ENCODE measurements at places on chromosomes 12 and 14.

- no peak for DNase-seq
Observed at GRCh38 chr12:77965790-77966189, 135.1 kb downstream of the NAV3 start.

GRCh38 chr12:68287106-68287505, 33.7 kb upstream of the IL22 start:
- DNase-seq: peak; percentile 21

GRCh38 chr12:116416166-116416565, 138.7 kb upstream of the MED13L start:
- no peak for DNase-seq

- peak; percentile 72 for DNase-seq
Observed at GRCh38 chr14:94423453-94424056, 29.0 kb downstream of the SERPINA11 start.

- DNase-seq: peak; percentile 27
Observed at GRCh38 chr12:114963846-114964245, 279.9 kb upstream of the TBX3 start.

- DNase-seq: no peak
Observed at GRCh38 chr12:709455-710020, 42.8 kb upstream of the WNK1 start.

GRCh38 chr12:74514098-74514872, 23.4 kb upstream of the ATXN7L3B start:
- DNase-seq: no peak

DNA sequence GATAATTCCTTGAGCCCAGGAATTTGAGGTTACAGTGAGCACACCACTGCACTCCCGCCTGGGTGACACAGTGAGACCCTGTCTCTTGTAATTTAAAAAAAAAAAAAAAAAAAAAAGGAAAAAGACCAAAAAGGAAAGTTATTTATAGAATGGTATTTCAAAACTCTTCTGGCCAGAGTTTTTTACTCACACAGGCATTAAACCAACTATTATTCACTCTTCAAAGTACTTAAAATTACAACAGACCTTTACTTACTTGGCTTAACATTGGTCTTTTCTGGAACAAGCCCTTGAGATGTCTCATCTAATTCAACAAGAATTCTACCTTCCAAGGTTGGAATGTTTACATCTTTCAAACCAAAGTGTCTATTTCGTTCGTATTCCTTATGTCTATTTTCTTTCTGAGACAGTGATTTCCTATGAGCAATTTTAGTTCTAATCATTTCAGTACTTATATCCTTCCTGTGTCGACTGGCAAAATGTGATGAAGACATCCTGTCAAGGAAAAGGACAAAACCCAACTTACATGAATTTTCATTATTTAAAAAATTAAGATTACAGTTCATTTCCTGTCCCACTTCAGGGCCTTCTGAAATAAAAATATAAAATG, 2.6 kb downstream of the DLGAP5 start:
- peak; percentile 19 for DNase-seq

Data from MV-4-11 (cell line).